ENCODE measurements at places on chromosomes 11 and 22.

- no peak for DNase-seq
Observed at GRCh38 chr11:120759046-120759445, 247.5 kb downstream of the GRIK4 start.

DNA sequence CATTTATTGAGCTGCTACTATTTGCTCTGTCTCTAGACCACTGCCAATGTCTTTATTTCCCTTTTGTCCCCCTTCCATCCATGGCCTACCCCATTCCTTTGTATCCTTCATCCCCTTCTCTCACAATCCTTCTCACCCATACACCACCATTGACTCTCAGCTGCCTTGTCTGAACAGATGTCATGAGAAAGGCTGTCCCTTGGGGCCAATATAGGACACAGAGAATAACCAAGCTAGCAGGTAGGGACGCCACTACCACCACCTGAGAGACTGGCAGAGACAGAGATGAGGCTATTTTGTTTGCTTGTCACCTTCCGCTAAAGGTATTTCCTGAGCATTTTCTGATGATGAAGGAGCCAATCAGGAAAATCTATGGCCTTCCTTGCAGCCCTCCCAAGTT lies 138.9 kb downstream of the CD44 start:
- no peak for DNase-seq

DNA sequence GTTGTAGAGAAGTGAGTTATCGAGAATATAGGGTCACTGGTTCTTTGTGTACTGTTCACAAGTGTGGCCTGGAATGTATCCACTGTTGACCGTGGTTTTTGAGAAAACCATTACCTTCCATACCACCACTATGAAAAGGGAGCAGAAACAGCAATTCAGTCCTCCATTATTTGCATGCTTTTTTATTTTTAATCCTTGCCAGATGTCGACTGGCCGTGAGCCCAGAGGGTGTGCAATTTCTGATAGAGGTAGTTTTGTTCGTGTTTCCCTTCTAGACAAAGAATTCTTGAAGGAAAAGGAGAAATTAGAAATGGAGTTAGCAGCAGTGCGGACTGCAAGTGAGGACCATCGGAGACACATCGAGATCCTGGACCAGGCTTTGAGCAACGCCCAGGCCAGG lies 81.7 kb downstream of the AMOTL1 start:
- no peak for DNase-seq

DNA sequence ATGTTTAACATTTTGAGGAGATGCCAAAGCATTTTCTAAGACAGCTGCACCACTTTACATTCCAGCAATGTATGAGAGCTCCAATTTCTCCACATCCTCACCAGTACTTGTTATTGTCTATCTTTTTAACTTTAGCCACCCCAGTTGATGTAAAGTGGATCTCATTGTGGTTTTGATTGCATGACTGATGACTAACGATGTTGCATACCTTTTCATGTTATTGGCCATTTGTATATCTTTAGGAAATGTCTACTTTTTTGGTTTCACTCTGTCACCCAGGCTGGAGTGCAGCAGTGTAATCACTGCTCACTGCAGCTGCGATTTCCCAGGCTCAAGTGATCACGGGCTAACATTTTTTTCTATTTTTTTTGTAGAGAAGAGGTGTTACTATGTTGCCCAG lies 8.9 kb downstream of the TTC28 start:
- DNase-seq = no peak

DNA sequence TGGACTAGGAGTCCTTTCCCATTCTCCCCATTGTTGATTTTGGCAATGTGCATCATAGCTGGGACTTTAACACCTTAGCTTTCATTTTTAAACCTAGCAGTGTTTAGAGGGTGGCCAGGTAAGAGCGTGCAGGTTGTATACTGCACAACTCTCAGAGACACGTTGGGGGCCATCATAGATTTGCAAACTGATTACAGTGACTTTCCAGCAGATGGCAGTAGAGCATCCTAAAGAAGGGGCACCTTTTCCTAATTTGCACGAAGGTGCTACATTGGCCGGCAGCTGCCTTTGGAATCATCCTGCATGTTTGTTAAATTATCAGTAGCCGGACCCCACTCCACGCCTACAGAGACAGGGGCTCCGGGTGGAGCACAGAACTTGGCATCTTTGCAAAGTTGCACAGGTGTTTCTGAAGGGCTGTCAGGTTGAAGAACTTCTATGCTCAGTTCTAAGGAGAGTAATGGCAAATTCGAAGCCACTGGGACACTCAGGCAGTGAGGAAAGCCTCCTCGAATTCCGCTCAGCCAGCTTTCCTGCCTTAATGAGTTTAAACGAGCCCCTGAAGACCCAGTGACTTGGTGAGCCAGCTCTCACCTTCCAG lies 7.7 kb downstream of the LHFPL7 start:
- peak; percentile 8 for DNase-seq

DNA sequence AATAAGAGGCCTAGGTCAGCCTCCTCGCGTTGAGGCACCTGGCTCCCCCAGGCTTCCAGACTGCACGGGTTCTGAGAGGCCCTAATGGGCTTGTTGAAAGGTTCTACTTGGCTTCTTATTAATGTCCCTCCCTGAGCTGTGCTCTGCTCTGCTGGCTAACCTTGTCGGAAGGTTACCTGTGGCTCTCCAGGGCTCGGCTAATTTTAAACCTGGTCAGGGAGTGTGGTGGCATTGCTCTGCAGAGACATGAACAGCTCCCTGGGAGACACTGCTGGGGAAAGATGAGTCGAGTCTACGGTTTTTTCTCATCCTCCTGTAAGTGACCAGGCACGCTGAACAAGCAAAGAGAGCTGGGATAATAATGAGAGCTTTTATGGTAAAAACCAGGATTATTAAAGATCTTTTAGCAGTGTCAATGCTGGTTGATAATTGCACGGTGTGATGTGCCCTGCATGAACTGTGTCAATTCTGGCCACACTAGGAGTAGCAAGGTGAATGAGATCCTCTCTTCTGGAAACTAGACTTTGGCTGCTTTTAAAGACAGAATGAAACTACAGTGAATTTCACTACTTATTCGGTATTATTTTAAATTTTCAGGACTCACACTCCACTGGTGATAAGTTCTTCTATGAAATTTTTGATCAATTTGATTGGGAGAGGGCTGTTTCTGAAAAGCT lies 70.7 kb downstream of the TEAD1 start:
- DNase-seq = no peak

- no peak for DNase-seq
Observed at GRCh38 chr11:123103326-123103980, 41.5 kb upstream of the HSPA8 start.

- no peak for DNase-seq
Observed at GRCh38 chr11:69918231-69918937, 99.2 kb upstream of the FGF3 start.

DNA sequence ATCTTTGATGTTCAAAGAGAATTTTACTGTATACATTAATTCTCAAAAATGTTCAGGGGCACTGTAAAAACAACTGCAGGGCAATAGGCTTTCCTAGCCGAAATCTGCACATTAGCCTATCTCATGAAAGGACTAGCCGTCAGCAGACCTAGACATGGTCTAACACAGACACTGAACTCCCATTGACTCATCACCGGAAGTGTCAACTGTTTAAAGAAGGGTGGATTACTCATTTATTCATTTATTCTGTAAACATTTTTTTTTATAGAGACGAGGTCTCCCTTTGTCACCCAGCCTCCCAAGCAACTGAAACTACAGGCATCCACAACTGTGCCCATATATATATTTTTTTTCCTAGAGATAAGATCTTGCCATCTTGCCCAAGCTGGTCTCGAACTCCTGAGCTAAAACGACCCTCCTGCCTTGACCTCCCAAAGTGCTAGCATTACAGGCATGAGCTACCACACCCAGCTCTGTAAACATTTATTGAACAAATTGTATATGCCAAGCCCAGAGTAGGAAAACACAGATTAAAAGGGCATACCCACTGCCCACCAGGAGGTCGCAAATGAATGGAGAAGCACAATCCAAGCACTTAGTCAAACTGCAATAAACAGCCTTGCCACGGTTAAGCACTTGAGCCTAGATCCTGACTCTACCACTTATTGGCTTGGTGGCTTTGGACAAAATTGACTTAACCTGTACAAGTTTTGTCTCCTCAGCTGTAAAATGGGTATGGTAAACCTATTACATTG lies 26.6 kb downstream of the RAB30 start:
- no peak for DNase-seq

DNA sequence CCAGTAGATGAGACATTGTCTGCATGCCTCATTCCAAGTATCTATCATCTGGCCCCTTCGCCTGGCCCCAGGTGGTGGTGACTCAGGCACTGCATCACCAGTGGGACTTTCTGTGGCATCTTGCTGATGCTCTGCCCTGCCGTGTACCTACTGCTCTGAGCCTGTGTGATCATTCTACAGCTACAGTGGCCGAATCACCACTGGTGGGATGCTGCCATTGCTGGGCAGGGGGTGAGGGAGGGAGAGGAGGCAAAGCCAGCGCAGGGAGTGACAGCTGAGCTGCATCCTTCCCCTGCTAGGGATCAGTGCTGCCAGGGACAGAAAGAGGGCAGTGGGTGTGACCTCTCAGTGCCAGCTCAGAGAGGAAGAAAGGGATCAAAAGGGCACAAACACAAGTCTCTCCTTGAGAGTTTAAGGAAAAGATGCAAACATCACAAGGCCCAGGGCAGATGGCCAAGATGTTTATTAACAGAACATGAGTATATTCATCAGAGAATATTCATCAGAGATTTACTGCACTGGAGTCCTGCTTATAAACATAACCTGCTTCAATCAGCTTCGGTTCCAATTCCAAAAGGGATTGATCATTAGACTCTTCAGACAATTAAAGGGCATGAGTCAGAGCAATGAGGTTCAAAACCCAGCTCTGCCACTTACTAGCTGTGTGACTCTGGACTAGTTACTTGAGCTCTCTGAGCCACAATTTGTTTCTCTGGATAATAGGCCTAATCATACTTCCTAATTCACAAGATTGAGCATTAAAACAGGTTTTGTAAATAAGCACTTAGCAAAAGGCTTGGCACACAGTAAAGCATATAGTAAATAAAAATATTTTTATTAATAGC lies 109.8 kb downstream of the NAT10 start:
- DNase-seq = no peak

DNA sequence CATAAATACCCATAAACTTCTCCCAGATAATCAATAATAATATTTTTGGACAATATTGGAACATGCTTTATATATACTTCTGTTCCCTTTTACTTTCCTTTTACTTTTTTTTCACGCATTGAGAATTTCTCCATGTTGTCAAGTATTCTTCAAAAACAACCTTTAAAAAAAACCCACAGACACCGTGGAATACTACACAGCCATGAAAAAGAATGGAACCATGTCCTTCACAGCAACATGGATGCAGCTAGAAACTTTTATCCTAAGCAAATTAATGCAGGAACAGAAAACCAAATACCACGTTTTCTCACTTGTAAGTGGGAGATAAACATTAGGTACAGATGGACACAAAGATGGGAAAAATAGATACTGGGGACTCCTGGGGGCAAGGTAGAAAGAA lies 854.7 kb downstream of the TBC1D22A start:
- DNase-seq = no peak

DNA sequence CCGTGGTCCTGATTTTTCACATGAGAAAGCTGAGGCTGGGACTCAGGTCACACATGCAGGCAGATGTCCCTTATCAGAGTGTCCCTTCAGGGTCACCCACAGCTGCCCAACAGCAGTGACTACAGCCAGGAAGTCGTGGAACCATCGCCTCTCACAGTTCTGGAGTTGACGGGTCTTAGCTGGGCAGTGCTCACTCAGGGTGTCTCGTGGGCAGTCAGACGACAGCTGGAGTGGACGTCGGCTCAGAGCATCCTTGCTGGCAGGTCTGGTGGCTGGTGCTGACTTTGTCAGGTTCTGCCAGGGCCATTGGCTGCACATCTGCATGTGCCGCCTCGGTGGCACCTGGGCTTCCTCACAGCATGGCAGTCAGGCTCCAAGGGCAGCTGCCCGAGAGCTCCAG lies 35.6 kb upstream of the TH start:
- no peak for DNase-seq

DNA sequence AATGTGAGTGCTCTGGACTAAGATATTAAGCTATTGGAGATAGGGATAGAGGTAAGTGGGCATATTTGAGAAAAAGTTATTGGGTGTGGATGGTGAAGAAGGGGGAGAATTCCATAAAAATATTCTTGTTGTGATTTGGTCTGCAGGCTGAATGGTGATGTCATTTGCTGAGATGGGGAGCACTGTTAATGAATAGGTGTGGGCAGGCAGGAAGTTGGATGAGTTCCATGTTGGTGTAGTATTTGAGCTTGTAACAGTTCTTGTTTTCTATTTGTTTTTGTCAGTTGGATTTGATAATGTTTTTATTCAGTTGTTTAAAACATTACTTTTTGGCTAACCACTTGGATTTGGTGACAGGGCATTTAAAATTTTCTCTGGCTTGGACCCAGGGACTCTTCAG lies 168.8 kb downstream of the C11orf87 start:
- DNase-seq = no peak

DNA sequence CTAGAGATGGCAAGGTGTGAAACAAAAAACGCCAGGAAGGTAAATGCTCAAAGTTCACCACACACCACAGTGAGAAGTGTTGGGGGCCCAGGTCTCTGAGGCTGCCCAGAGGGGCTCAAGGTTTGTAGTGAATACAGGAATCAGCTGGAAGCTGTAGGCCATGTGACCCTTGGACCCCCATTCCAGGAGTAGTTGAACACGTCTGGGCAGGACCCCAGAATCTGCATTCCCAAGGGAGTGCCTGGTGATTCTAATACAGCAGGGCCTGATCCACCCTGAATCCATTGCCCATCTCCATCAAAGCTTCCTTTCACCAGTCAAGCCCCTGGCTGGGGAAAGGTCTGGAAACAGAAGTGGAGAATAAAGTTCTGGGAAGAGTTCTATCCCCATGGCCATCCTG lies 70.8 kb upstream of the B3GAT1 start:
- no peak for DNase-seq

- no peak for DNase-seq
Observed at GRCh38 chr11:88520391-88520790, 182.9 kb upstream of the CTSC start.

DNA sequence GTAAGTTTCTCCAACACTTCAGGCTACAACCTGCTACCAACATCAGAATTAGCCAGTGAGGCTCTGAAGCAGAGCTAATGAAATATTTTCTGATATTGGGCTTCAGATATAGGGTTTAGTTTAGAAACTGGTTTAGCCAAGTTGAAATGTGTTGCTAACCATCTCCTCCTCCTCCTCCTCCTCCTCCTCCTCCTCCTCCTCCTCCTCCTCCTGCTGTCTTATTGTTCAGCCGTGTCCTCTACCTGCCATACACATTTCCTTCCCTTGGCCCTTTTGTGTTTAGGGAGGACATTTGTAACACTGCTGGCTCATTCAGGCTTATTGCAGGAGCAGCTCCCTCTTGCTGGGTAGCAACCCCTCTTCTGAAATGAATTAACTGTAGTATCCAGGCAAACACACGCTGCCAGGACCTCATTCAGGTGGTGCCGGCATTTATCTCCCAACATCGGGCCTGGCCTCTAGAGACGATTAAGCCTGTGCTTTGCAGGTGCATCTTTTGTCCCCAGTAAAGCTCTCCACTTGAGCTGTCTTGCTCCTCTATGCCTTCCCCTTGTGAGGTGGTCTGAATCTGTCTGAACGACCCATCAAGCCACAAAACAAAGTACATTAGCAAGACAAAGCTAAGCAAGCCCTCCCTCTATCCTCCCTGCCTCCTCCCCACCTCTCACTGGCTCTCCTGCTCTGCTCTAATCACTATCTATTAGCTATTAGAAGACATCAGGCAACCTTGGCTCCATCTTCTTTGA lies 82.9 kb downstream of the KCNJ1 start:
- no peak for DNase-seq
